Ovary (tissue), 10 donors: ENCODE measurements at places on chromosomes 6 and 20. TPM values are rescaled to one million over a fixed set of nuclear protein-coding genes. Genes with fewer than 3 reads are reported as not detected.
A peak's percentile ranks its signal among the peaks of the same experiment; 100 is the strongest.

DNA sequence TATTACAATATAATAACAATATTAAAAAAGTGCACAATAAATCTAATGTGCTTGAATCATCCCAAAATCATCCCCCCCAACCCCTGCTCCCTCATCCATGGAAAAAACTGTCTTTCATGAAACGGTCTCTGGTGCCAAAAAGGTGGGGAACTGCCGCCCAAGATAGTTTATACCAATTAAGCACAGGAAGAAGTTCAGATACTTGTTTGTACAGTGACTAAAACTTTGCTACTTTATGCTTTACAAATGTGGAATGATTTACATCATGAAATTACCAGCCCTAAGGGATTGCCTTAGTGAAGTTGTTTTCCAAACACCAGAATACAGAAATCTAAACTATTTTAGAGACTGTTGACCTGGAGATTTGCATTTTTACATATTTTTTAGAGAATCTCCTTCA is 175.6 kb downstream of the TRIM27 start:
- no peaks in the 10 kb centered on the region for H3K36me3 ChIP-seq
- H3K27me3 ChIP-seq = no peaks in the 10 kb centered on the region
- no peak overlapping the region for H3K4me3 ChIP-seq
- no peak overlapping the region for H3K27ac ChIP-seq
- DNase-seq = no peak

DNA sequence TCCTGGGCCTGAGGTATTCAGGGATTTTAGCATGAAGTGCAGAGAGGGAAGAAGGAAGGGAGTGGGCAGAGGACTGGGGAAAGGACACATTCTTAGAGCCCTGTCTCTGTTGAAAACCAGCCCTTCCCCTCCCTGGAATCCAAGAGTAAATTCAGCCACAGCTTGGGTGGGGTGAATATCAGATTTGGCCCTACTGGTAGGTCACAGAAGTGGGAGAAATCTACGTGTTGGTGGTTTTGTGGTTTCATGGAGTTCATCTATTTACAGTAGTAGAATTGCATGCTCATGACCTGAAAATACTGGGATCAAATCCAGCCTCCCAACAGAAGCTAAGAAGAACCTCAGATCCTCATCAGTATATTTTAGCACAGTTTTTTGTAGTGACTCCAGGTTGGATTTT is 404.4 kb downstream of the BMP2 start:
- H3K27ac ChIP-seq = no peak overlapping the region
- DNase-seq = no peak
- no peaks in the 10 kb centered on the region for H3K4me1 ChIP-seq
- H3K27me3 ChIP-seq = no peaks in the 10 kb centered on the region
- no peaks in the 10 kb centered on the region for H3K36me3 ChIP-seq
- H3K4me3 ChIP-seq = no peak overlapping the region

DNA sequence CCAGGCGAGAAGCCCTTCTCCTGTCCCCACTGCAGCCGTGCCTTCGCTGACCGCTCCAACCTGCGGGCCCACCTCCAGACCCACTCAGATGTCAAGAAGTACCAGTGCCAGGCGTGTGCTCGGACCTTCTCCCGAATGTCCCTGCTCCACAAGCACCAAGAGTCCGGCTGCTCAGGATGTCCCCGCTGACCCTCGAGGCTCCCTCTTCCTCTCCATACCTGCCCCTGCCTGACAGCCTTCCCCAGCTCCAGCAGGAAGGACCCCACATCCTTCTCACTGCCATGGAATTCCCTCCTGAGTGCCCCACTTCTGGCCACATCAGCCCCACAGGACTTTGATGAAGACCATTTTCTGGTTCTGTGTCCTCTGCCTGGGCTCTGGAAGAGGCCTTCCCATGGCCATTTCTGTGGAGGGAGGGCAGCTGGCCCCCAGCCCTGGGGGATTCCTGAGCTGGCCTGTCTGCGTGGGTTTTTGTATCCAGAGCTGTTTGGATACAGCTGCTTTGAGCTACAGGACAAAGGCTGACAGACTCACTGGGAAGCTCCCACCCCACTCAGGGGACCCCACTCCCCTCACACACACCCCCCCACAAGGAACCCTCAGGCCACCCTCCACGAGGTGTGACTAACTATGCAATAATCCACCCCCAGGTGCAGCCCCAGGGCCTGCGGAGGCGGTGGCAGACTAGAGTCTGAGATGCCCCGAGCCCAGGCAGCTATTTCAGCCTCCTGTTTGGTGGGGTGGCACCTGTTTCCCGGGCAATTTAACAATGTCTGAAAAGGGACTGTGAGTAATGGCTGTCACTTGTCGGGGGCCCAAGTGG is 5.3 kb downstream of the SNAI1 start:
- H3K4me1 ChIP-seq = peaks cover 20% of the 10 kb centered on the region
- no peak overlapping the region for H3K27ac ChIP-seq
- H3K27me3 ChIP-seq = no peaks in the 10 kb centered on the region
- DNase-seq = no peak

- H3K27ac ChIP-seq = no peak overlapping the region
- H3K36me3 ChIP-seq = no peaks in the 10 kb centered on the region
- H3K4me1 ChIP-seq = peaks cover 5% of the 10 kb centered on the region
- no peak overlapping the region for H3K4me3 ChIP-seq
These were observed 18.4 kb downstream of the PDE7B start for GRCh38 chr6:135869857-135870256.

- no peaks in the 10 kb centered on the region for H3K4me1 ChIP-seq
- no peak overlapping the region for H3K4me3 ChIP-seq
- peak; percentile 4 for DNase-seq
- no peaks in the 10 kb centered on the region for H3K36me3 ChIP-seq
- H3K27me3 ChIP-seq = no peaks in the 10 kb centered on the region
These were observed 6.0 kb upstream of the RAB44 start for GRCh38 chr6:36691612-36692011.

DNA sequence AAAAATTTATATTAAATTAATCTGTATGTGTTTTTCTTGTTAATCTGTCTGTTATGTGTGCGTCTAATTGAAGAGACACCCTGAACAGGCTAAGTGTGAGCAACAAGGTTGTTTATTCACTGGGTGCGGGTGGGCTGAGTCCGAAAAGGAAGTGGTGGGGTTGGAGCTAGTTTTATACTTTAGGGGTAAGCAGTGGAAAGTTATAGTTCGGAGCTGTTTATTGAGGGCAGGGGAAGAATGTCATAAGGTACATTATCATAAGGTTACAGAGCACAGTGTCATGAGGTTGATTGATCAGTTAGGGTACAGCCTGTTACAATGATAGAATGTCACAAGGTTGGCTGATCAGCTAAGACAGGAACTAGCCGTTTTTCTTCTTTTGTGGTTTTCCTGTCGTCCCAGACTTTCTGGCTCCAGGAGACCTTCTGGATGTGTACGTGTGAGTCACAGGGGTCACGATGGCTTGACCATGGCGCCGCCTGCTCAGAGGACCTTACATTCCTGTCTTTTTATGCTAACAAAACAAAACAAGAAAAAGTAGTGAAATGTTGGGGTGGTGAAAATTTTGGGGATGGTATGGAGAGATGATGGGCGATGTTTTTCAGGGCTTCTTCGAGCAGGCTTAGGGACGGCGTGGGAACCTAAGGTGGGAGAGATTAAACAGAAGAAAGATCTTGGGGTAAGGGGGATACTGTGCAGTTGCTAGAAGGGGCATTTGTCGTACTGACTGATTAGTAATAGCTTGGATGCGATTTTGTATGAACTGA is 754.0 kb upstream of the ADGRB3 start:
- no peaks in the 10 kb centered on the region for H3K36me3 ChIP-seq
- H3K4me3 ChIP-seq = no peak overlapping the region
- no peak overlapping the region for H3K27ac ChIP-seq
- no peaks in the 10 kb centered on the region for H3K27me3 ChIP-seq

- H3K4me1 ChIP-seq = no peaks in the 10 kb centered on the region
- no peaks in the 10 kb centered on the region for H3K27me3 ChIP-seq
- H3K36me3 ChIP-seq = no peaks in the 10 kb centered on the region
- H3K27ac ChIP-seq = no peak overlapping the region
- DNase-seq = no peak
These were observed 196.6 kb upstream of the HEY2 start for GRCh38 chr6:125552819-125553218.

DNA sequence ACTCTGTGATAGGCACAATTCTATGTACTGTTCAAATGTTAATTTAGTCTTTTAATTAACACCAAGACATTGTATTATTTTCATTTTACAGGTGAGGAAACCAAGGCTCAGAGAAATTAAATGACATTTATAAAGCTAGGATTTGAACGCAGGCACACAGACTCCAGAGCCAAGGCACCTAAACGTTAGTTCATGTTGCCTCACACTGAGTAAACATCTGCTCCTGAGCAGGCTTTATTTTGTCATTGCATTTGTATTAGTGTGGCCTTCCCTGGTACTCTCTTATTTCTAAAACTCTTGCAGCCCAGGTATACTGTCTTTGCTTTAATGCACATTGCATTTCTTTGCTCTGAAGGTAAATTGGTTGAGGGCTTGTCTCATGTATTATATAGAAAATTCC is 263.1 kb upstream of the FLRT3 start:
- no peak overlapping the region for H3K27ac ChIP-seq
- no peaks in the 10 kb centered on the region for H3K4me1 ChIP-seq
- DNase-seq = no peak
- H3K36me3 ChIP-seq = no peaks in the 10 kb centered on the region
- H3K4me3 ChIP-seq = no peak overlapping the region

- no peaks in the 10 kb centered on the region for H3K36me3 ChIP-seq
- no peak overlapping the region for H3K27ac ChIP-seq
- DNase-seq = peak; percentile 66
- H3K4me1 ChIP-seq = peaks cover 7% of the 10 kb centered on the region
- H3K27me3 ChIP-seq = no peaks in the 10 kb centered on the region
These were observed 1.2 kb downstream of the TRIB3 start for GRCh38 chr20:381581-382290.

GRCh38 chr6:113558966-113559365 is 298.2 kb upstream of the MARCKS start:
- H3K4me3 ChIP-seq = no peak overlapping the region
- no peak overlapping the region for H3K27ac ChIP-seq
- H3K27me3 ChIP-seq = no peaks in the 10 kb centered on the region
- peaks cover 4% of the 10 kb centered on the region for H3K4me1 ChIP-seq
- no peaks in the 10 kb centered on the region for H3K36me3 ChIP-seq

DNA sequence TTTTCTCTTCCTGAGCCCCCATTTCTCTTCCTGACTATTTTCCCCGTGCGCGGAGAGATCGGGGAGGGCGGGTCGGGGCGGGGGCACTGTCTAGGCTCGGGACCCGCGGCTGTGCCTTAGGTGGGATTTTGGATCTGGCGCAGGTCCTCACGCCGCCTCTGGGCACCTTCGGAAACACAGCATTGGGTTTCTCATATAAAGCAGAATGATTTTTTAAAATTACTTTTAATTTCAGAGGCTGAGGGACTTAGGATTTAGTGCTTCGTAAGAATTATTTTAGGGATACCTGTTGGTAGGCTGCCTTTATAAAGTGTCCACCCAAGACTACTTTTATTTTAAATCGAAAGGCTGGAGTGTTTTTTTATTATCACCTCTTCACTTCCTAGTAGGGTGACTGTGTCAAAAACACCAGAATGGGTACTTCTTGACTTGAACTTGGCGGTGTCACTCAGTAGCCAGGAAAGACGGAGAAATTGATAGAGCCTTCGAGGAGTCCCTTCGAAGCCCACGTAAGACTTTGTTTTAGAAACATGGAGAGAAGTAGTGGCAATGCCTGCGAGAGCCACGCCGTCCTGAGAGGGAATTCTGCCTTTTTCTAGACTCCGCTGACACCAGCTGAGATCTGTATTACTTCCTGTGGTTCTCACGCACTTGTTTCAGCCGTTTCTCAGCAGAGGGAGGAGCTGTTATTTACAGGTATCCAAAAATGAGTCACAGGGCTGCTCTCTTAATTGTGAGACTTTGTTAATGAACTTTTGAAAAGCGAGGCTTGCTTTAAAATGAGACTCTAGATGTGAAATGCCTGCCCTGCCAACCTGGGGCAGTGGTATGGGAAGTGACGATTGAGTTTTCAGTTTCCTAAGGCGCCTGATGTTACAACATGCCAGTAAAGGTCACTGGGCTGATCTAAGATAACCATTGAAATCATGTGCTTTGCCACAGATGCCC is 667 bp downstream of the STX11 start:
- H3K4me1 ChIP-seq = peaks cover 10% of the 10 kb centered on the region
- no peak for DNase-seq
- H3K27me3 ChIP-seq = no peaks in the 10 kb centered on the region
- no peaks in the 10 kb centered on the region for H3K36me3 ChIP-seq
- no peak overlapping the region for H3K27ac ChIP-seq
- peak overlapping the region; percentile 60 for H3K4me3 ChIP-seq

BPIFB2 gene
- not detected for polyA plus RNA-seq

DNA sequence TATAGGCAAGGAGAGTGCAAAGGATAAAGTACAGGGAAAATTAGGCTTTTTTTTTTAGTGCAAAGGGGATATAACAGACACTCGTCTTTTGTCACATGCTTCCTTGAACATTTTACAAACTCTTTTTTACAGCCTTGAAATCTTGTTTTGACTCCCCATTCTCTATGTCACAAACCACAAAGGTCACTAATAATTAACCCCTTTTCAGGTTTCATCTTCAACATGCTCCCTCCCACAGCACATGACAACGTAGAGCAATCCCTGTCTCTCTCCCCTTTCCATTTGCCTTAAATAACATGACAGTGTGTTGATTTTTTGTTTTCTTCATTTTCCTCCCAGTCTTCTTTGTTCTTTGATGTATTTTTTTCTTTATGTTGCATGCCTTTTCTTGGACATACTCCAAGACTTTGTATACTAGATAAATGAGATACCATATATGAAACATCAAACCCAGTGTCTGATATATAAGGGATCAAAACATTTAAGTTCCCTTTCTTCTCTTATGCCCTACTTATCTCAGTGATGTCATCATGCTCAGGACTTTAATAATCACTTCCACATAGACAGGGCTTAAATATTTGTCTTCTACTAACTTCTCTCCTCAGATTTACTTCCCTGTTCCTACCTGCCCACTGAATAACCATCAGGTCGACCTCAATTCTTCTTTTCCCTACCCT is 378.7 kb upstream of the HSF2 start:
- no peak overlapping the region for H3K27ac ChIP-seq
- H3K4me3 ChIP-seq = no peak overlapping the region
- no peaks in the 10 kb centered on the region for H3K4me1 ChIP-seq
- no peaks in the 10 kb centered on the region for H3K36me3 ChIP-seq
- no peak for DNase-seq

- no peak for DNase-seq
- H3K36me3 ChIP-seq = no peaks in the 10 kb centered on the region
- no peak overlapping the region for H3K4me3 ChIP-seq
- no peaks in the 10 kb centered on the region for H3K27me3 ChIP-seq
These were observed 289.4 kb downstream of the THBS2 start for GRCh38 chr6:168964138-168964835.

SLC35D3 gene
- polyA plus RNA-seq = 0.02 TPM
